Activated naive CD4-positive, alpha-beta T cell treated with anti-CD3 and anti-CD28 coated beads for 36 hours (primary cell): ENCODE measurements at places on chromosomes 16 and 17.

DNA sequence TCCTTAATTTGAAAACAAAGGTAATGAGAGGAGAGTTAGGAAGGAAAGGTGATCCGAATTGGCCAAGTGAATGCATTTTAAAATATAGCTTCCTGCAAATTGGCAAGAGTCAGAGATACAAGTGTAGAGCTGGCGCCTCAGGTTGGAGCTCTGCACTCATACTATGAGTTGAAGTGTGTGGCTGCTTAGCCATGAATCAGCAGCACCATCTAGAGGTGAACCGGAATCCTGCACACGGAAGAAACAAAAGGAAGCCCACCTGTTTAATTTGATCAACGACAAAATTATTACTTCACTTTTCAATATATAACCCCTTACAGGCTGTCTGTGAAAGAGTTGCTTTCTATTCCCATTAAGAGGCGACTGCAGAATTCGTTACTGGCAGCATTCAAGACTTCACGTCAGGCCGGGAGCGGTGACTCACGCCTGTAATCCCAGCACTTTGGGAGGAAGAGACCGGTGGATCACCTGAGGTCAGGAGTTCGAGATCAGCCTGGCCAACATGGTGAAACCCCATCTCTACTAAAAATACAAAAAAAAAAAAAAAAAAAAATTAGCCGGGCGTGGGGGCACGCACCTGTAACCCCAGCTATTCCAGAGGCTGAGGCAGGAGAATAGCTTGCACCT, 1253.7 kb upstream of the CDH8 start:
- peak; percentile 19 for DNase-seq

DNA sequence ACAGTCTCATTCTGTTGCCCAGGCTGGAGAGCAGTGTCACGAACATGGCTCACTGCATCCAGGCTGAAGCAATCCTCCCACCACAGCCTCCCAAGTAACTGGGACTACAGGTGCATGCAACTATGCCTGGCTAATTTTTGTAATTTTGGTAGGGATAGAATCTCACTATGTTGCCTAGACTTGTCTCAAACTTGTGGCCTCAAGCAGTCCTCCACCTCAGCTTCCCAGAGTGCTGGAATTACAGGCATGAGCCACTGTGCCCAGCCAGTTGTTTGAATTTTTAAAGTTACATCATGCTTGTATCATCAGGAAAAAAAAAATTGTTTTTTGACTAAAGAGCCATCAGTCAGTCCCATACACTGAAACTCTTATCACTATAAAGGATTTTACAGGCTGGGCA, 17.1 kb upstream of the VPS4A start:
- no peak for DNase-seq

DNA sequence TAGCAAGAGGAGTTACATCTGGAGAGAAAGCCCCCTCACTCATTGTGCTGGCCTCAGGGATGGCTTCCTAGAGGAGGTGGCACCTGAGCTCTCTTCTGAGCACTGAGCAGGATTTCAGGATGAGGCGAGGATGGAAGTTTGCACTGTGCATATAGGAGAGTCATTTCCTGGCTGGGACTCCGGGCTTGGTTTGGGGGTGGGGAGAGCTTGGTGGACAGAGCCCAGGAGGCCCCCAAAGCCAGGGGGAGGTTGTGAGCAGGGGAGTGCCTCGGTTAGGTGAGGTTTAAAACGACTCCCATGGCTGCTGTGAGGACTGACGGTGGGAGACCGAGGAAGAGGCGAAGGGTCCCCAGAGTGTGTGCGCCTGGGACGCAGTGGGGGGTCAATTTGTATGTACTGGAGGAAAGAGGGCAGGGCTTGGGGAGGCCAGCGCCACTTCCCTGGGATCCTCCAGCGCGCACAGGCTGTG, 1.2 kb downstream of the CAMKK1 start:
- DNase-seq: no peak

DNA sequence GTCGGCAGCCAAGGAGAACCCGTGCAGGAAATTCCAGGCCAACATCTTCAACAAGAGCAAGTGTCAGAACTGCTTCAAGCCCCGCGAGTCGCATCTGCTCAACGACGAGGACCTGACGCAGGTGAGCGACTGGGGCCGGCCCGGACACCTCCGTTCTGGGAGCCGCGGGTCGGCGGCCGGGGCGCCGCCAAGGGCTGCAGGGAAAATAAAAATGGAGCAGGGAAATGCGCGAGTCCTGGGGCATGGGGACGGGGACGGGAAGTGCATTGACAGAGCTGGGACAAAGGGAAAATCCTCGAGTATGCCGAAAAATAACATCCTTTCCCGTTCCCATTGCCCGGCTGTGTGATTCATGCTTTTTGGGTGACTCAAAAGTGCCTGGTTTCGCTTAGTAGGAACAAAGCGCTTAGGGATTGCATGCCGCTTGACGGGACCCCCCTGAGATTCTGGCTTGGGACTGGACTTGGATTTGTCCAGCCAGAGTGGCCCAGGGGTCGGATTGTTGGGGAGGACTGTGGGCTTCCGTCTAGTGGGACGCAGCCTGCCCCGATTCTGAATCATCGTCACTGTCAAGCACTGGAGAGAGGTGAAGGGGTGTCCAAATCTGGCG, 699 bp downstream of the MPRIP start:
- peak; percentile 46 for DNase-seq

GRCh38 chr17:73231395-73231794, 30.3 kb downstream of the CPSF4L start:
- DNase-seq: peak; percentile 7

- peak; percentile 86 for DNase-seq
These were observed 12.9 kb downstream of the ZNRF1 start for GRCh38 chr16:75011634-75012307.

- DNase-seq: no peak
These were observed 13.7 kb downstream of the BLMH start for GRCh38 chr17:30278032-30278431.

DNA sequence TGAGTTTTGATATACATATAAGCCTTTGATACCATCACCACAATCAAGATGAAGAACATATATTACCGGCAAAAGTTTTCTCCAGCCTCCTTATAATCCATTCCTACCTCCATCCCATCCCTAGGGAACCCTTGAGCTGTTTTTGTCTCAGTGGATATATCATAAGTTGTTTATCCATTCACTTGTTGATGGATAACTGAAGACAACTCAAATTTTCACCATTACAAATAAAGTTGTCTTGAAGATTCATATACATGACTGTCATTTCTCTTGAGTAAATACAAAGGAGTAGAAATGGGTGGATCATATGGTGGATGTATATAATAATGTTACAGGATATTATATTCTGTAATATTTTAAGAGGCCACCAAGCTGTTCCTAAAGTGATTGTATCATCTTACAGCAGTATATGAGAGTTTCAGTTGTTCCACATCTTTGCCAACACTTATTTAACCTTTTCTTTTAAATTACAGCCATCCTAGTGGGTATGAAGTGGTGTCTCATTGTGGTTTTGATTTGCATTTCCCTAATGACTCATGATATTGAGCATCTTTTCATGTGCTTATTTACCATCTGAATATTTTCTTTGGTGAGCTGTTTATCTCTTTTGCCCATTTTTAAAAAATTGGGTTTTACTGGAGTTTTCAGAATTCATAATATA, 17.4 kb downstream of the NF1 start:
- no peak for DNase-seq

- no peak for DNase-seq
These were observed 795 bp downstream of the KCTD13 start for GRCh38 chr16:29925105-29925756.

GRCh38 chr17:59845595-59846393, 46.9 kb downstream of the TUBD1 start:
- DNase-seq: peak; percentile 79

GRCh38 chr17:42694524-42694923, 12.2 kb downstream of the CNTNAP1 start:
- DNase-seq: no peak

- no peak for DNase-seq
These were observed 71.6 kb downstream of the MYO1D start for GRCh38 chr17:32805029-32805976.

- DNase-seq: no peak
These were observed 84.0 kb downstream of the ANKRD11 start for GRCh38 chr16:89406277-89406888.

DNA sequence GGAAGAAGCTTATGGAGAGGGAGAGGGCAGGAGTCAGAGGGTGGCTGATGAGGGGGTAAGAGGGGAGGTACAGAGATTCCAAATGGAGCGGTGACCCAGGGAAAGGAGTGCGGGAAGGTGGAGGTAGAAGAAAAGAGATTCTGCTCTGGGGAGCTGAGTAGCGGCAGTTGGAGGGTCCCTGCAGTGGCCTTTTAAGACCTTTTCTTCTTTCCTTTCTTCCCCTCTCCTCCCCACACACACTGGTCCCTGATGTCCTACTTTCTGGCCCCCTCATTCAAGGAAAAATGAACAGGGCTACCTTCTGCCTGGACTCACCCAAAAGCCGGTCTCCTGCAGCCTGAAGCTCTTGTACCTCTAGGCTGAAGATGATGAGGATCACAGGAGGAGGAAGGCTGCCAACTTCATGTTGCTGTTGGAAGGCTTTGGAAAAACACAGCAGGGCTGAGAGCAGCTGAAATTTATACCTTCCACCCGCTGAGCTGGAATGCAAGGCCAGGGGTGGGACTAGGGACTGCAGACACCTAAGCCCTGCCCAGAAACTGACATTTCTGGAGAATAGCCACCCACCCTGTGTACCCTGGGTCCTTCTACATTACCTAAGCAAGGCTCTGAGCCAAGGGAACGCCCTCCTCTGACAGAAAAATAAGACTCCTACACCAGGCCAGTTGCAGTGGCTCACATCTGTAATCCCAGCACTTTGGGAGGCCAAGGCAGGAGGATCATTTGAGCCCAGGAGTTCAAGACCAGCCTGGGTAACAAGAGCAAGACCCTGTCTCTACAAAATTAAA, 9.4 kb upstream of the HEATR6 start:
- no peak for DNase-seq

DNA sequence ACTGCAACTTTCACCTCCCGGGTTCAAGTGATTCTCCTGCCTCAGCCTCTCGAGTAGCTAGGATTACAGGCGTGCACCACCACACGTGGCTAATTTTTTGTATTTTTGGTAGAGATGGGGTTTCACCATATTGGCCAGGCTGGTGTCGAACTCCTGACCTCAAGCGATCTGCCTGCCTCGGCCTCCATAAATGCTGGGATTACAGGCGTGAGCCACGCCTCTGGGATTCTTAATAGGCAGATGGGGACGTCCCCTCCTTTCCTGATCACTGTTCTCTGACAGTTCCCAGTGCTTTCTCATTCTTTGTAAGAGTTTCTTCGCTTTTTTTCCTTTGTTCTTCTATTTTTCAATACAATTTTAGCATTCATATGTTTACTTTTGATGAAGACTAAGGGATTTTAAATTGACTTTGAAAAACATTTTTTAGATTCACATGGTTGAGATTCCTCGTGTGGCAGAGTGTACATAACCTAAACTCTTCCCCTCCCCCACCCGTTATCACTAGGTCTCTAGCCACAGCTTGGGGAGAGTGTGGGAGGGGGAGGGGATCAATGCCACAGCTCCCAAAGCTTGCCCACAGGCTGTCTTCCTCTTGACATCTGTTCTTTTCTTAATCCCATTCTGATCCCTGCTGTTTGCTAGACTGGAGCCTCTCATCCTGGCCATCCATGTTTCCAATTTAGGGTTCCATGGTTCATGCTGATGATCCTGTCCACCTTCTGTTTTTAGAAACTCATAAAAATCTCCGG, 11.0 kb downstream of the ADORA2B start:
- DNase-seq: no peak

DNA sequence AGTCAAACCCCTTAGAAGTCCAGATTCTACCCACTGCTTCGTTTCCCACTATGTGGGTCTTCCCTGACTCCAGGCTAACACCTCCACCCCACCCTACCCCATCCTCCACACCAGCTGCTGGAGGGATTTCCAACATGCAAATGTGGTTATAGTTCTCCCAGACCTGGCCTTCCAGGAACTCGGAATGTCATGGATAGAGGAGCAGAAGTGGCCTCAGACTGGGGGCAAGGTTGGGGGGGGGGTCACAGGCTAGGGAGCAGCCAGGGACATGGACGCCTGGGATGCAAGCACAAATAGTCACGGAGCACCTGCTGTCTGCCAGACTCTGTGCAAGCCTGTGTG, 2.0 kb downstream of the CAMKK1 start:
- DNase-seq: no peak

- peak; percentile 41 for DNase-seq
These were observed 935 bp downstream of the USP32 start for GRCh38 chr17:60390925-60391470.

DNA sequence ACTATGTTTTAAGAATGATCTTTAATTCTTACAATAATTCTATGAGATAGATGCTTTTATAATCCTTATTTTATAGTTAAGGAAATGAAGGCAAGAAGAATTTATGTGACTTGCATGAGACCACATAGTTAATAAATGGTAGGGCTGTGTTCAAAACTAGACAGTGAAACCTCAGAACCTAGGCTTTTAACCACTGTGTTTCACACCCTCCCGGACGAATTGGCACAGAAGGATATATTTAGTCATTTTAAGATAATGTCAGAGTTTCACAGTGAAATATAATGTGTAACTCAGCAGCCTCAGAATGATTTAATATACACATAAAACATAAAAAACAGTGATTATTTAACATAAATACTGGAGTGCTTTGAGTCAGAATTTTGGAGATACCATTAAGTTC, 57.0 kb downstream of the NSRP1 start:
- peak; percentile 35 for DNase-seq

DNA sequence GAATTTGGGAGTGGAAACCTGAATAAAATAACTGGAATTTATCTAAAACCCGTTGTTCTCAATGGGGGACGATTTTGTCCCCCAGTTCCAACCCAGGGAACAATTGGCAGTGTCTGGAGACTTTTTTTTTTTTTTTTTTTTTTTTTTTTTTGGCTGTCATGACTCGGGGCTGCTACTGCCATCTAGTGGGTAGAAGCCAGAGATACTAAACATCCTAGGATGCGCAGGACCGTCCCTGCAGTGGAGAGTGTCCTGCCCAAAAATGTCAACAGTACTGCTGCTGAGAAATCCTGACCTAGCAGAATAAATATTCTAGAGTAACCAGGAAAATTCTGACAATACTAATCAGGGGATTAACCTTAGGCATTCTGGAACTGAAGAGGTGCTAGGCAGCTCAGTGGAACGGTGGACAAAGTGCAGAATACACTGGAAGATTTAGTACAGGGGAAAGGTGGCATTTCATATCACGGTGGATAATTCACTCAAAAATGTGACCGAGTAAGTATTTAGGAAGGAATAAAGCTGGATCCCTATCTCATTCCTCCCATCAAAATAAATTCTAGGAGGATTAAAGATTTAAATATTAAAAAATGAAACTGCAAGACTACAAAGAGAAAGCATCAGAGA, 107.6 kb downstream of the SPECC1 start:
- DNase-seq: peak; percentile 68

GRCh38 chr17:66543526-66543925, 241.1 kb downstream of the PRKCA start:
- no peak for DNase-seq
